ENCODE measurements at places on chromosomes 16 and 17.

- H3K27ac ChIP-seq, result no peak overlapping the region
- peaks cover 27% of the 10 kb centered on the region for H3K4me1 ChIP-seq
- no peaks in the 10 kb centered on the region for H3K36me3 ChIP-seq
- no peak for DNase-seq
- no peaks in the 10 kb centered on the region for H3K27me3 ChIP-seq
Observed at GRCh38 chr17:74632617-74633016, 9.1 kb upstream of the CD300E start.

- H3K27ac ChIP-seq, result no peak overlapping the region
- no peak overlapping the region for H3K4me3 ChIP-seq
- no peaks in the 10 kb centered on the region for H3K27me3 ChIP-seq
- no peaks in the 10 kb centered on the region for H3K4me1 ChIP-seq
- DNase-seq, result no peak
- H3K36me3 ChIP-seq, result no peaks in the 10 kb centered on the region
Observed at GRCh38 chr17:32780721-32781120, 96.2 kb downstream of the MYO1D start.

- H3K36me3 ChIP-seq, result no peaks in the 10 kb centered on the region
- H3K27me3 ChIP-seq, result no peaks in the 10 kb centered on the region
- no peak overlapping the region for H3K4me3 ChIP-seq
- H3K27ac ChIP-seq, result no peak overlapping the region
Observed at GRCh38 chr17:35021520-35022380, 41.4 kb downstream of the LIG3 start.

DNA sequence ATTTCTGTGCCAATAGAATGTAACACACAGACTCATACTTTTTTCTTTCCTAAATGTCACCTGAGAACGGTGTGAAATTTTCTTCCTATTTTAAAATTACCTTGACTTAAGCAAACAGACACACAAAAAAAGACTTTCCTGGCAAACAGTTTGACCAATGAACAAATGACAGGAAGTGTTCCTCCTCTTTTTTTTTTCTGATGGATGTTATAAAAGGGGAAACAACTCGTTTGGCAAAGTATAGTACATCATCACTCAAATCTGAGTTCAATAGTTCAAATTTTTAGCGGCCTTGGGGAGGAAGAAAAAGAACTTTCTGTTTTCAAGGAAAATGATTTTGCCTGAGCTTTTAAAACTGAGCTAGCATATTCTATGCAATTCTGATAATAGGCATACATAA is 19.8 kb downstream of the HS3ST3A1 start:
- no peak overlapping the region for H3K4me3 ChIP-seq
- DNase-seq, result no peak
- no peak overlapping the region for H3K27ac ChIP-seq
- H3K4me1 ChIP-seq, result no peaks in the 10 kb centered on the region

Data from neural progenitor cell (in vitro differentiated cells).